Colonic mucosa (tissue), 4 donors: ENCODE measurements at places on chromosomes 4 and X.

DNA sequence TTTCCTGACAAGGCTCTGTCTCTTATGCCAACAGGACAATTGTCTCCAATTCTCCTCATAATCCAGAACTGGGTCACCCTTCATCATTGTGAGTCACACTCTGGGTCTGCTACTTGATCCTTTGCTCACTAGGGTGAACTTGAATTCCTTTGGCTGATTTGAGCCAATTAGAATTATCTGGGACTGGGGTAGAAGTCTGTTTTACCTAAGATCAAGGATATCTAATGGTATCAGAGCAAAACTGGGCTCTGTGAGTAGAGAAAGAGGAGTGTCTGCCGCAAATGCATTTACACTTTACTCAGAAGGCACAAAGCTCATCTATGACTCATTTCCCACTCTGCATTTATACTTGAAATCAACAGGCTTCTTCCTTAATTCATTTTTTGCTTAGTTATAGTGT lies 72.6 kb downstream of the PITX2 start:
- no peak for DNase-seq

DNA sequence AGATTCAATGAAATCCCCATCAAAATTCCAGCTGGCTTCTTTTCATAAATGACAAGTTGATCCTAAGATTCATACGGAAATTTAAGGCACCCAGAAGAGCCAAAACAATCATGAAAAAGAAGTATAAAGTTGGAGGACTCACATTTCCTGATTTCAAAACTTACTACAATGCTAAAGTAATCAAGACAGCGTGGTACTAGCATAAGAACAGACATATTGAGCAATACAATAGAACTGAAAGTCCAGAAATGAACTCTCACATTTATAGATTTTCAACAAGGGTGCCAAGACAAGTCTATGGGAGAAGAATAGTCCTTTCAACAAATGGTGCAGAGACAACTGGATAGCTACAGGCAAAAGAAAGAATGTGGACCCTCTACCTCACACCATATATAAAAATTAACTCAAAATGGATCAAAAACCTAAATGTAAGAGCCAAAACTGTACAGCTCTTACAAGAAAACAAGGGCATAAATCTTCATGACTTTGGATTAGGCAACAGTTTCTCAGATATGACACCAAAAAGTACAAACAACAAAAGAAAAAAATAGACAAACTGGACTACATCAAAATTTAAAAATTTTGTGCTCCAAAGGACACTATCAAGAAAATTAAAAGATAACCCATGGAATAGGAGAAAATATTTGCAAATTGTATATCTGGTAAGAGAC lies 28.5 kb downstream of the SASH3 start:
- no peak for DNase-seq

- DNase-seq = no peak
These were observed 8.7 kb downstream of the HNRNPH2 start for GRCh38 chrX:101416691-101417090.

DNA sequence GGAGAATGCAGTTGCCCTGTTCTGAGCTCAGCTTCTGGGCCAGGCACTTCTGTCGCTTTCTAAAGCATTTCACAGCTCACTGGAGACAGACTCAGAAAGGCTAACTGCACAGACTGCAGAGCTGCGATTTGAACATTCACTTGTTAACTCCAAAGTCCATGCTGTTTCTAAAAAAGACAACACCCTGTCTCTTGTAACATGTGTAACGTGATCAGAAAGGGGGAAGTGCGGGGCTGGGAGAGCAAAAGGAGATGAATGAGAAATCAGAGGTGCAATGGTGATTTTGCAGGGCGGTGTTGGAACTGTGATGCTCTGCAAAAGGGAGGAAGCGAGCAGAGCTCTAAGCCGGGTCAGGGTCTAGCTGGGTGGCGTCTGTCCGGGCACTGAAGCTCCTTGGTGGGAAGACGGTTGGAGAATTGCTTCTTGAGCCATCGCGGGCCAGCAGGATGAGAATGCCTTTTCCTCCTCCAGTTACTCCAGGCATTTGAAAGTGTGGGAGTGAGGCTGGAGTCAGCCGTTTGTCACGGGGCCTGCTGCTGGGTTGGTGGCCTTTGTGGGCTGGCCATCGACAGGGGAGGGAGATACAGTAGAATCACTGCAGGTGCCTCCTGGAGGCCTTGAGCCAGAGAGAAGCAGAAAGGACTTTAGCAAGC lies 20.3 kb downstream of the TBC1D14 start:
- DNase-seq = peak; percentile 75

DNA sequence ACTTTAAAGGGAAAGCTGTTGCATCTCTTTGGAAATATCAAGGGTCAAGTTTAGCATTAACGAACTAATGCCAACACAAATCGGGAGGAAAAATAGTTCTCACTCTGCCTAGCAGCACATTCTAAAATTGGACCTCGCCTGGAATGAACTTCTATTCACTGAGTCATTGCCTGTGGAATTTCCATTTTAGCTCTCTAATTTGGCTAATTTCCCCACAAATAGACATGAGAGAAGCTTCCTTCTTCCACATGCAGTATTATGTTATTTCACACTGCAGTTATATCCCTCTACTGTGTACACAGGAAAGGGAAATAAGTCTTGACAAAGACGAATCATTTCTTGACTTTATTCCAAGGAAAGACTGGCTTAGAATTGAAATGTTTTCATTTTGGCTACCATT lies 9.3 kb downstream of the ZXDA start:
- no peak for DNase-seq

- no peak for DNase-seq
These were observed 115.1 kb downstream of the PPP3CA start for GRCh38 chr4:101232074-101232776.

GRCh38 chrX:46791927-46792809 lies 33.2 kb upstream of the SLC9A7 start:
- DNase-seq = no peak

GRCh38 chr4:85676850-85677590 lies 202.1 kb downstream of the ARHGAP24 start:
- no peak for DNase-seq

DNA sequence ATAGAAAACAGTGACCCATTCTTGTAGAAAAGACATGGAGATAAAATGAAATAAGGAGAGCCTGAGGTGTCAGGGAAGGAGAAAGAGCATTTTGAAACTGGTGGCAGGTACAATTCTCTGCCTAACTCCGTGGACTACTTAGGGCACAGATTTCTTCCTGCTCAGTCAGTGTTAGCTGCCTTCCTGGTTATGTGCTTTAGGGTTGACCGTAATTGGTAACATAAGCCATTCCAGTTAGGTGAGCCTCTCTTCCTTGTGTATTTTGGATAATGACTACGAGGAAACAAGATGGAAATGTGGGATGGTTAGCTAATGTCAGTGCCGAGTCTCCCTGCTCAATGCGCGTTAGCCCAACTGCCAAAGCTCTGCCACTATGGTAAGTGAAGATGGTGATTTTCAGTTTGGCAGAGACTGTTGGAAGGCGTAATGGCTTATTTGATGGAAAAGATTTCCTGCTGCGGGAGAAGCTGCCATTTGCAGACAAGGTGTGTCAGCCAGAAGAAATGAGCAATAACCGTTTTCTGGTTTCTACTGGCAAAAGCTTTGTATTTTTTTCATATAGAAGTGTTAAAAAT lies 174.1 kb downstream of the CBR4 start:
- no peak for DNase-seq

DNA sequence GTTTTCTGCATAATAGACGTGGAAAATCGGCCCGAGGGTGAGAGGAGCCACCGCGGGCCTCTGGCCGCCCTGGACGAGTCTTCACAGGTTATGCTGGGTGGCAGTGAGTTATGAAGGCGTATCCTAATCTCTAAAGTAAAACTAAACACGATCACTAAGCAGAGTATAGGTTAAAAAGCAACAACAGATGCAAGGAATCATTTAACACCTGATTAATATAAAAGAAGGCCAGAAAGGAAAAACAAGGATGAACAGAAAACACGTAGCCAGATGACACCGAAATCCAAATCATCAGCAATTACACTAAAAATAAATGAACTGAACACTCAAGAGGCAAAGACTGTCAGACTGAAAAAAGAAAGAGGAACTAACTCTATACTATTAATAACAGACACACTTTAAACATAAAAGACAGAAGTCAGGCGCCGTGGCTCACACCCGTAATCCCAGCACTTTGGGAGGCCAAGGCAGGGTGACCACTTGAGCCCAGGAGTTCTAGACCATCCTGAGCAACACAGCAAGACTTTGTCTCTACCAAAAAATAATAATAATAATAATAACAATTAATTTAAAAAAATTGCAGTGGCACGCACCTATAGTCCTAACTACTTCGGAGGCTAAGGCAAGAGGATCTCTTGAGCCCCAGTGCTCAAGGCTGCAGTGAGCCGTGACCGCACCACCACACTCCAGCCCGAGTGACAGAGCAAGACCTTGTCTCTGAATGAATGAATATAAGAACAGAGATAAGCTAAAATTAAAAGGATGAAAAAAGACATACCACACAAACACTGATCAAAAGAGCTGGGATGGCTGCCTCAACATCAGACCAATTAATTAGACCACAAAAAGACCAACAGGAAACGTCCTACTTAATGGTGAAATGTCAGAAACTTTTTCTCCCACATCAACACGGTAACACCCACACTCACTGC lies 30.0 kb downstream of the CTBP1 start:
- DNase-seq = no peak

DNA sequence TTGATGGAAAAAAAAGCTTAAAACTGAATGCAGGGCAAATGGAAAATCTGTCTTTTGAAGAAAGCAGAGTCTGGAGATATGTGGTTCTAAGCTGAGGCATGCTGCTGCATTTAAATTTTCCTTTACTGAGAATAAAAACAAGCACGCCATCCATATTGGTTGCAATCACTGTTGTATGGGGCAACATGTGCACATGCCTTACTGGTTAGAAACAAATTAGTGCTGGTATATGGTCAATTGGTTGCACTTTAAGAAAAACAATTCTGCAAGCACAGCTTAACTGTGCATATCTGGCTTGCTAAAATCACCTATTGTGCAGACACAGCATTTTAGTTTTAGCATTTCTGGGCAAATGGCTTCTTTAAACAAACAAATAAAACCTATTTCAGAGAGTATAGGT lies 239.1 kb downstream of the NDST4 start:
- DNase-seq = no peak

DNA sequence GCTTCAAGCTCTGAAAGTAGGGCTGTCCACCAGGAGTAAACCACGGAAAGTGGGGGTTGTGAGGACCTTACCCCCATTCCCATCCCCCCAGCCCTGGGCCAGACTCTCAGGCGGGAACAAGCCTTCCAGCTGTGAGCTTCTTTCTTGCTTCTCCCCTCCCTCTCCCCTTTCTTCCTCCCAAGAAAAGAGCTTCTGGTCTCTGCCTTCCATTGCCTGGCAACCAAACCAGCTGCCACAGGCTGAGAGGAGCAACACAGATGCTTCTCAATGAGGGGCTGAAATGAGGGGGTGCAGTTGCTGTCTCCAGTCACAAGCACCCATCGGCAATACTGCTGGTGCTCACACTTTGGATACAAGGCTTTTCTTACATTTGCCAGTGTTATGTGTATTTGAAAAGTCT lies 72.5 kb downstream of the SLC16A2 start:
- DNase-seq = no peak

GRCh38 chr4:69936566-69936965 lies 5.7 kb downstream of the CSN1S1 start:
- no peak for DNase-seq

- no peak for DNase-seq
These were observed 1.0 kb downstream of the GPR50 start for GRCh38 chrX:151177141-151178027.
